BJ (cell line): ENCODE measurements at places on chromosomes 5 and 9.

DNA sequence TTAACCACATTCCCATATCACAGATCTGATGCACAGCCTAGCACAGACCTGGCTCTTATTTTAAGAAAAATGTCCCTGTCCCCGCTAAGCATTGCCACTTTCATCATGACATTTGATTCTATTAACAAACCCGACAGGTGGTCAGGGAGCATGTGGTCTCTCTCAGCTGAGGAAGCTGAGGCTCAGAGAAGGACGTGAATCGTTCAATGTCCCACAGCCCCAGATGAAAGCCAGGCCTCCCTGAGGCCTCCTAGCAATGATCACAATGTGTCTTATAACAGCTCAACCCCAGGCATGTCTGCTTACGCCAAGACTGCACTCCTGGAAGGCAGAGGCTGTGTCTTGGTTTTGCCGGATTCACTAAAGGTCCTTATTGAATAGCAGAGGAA is 10.4 kb upstream of the CRB2 start:
- DNase-seq: no peak

DNA sequence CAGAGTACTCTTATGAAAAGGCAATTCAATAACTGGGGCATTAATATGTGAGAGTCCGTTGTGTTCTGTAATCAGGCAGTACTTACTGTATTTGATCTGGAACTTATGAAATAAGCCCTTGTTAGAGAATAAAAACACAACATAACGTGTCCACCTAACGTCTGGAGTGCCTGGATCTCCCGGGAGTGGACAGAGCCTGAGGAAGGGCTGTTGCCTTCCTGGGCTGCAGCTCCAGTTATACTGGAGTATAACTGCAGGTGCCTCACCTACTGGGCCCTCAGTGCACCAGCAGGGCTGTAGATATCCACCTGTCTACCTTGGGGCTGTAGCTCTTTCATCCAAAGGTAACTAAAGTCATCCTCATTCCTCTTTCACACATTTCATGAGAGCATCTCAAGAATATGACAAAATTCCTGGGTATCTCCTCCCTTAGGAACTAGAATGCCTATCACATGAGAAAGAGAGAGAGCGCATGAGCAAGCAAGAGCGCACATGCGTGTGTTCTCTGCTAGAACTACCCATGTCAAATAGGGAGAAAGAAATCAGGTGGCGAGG is 200.1 kb downstream of the GAPVD1 start:
- DNase-seq: no peak

- no peak for DNase-seq
Measured at GRCh38 chr5:5188376-5189050, 48.4 kb downstream of the ADAMTS16 start.

GRCh38 chr9:76573905-76574760 is 115.2 kb downstream of the GCNT1 start:
- no peak for DNase-seq

- no peak for DNase-seq
Measured at GRCh38 chr9:98594546-98595160, 114.1 kb downstream of the GABBR2 start.

GRCh38 chr5:56514245-56514644 is 281.1 kb upstream of the ANKRD55 start:
- no peak for DNase-seq

- no peak for DNase-seq
Measured at GRCh38 chr9:97969014-97969413, 14.1 kb upstream of the ANP32B start.

GRCh38 chr5:148511810-148512347 is 128.1 kb downstream of the FBXO38 start:
- DNase-seq: no peak
